ENCODE measurements at places on chromosomes 6 and 20.

GRCh38 chr20:25178563-25179438 is 16.7 kb upstream of the ENTPD6 start:
- DNase-seq = peak; percentile 90

DNA sequence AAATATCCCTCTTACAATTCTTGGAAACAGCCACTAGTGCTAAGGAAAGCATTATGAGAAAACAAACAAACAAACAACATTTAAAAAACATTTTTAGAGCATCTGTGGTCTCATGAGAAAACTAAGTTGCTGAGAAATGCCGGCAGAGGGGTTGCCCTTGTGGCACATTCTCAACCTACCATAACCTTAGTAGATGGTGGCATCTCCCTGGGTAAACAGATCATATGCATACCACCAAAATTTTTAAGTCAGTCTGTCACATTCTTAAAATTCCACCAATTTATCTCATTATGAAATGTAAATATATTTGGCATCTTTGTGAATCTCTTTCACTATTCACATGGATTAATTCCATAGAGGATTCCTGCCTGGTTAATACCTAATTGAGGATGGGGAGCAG is 575.7 kb upstream of the MARCKS start:
- no peak for DNase-seq

DNA sequence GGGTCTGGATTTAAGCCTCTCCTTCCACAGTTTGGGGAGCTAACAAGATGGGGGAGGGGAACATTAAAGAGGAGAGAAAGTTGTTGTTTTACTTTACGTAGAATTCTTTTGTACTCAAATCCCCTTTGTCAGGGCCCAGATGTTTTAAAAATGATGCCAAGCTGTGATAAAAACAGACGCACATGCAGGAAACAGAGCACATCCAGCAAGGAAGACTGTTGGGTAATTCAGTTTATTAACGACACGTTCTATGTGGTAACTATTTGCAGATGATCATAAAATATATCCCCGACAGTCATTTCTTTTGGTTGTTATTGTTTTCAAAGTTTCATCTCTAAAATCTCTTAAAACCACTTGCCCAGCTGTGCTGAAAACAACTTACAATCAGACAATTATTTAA is 307.0 kb upstream of the PRDM1 start:
- no peak for DNase-seq

GRCh38 chr6:11423667-11424066 is 113.9 kb upstream of the TMEM170B start:
- DNase-seq = peak; percentile 35

GRCh38 chr20:3374296-3374695 is 33.2 kb downstream of the DNAAF9 start:
- peak; percentile 25 for DNase-seq

Data from fibroblast of pulmonary artery (primary cell).